ENCODE measurements at places on chromosomes 1 and 21.

- DNase-seq = no peak
Measured at GRCh38 chr1:230878591-230878990, 10.3 kb upstream of the C1orf198 start.

GRCh38 chr1:35220976-35221375, 28.0 kb upstream of the SFPQ start:
- no peak for DNase-seq

GRCh38 chr1:160367934-160368923, 1.4 kb downstream of the NHLH1 start:
- DNase-seq = no peak

DNA sequence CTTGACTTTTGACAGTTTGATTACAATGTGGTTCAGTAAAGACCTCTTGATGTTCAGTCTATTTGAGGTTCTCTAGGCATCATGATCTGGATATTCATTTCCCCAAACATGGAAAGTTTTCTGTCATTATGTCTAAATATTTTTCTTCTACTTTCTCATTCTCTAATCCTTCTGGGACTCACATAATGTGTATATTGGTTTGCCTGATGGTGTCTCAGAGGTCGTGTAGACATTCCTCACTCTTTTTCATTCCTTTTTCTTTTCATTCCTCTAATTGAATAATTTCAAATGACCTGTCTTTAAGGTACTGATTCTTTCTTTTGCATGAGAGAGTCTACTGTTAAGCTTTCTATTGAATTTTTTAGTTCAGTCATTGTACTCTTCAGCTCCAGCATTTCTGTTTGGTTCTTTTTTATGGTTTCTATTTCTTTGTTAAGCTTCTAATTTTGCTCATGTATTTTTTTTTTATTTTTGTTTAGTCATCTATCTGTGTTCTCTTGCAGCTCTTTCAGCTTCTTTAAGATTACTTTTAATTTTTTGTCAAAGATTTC, 158.4 kb downstream of the GDAP2 start:
- no peak for DNase-seq

DNA sequence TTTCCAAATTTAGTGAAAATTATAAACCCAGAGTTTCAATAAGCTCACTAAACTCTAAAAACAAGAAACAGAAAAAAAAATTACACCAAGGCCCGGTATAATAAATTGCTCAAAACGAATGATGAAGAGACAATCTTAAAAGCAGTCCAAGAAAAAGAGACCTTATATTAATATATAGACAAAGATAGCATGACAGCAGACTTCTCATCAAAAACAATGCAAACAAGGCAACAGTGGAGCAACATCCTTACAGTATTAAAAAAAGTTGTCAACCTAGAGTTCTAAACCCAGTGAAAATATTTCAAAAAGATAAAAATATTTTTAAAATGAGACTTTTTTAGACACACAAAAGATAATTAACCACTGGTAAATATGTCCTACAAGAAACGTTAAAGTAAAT, 46.7 kb downstream of the KIFAP3 start:
- DNase-seq = no peak

GRCh38 chr1:203025686-203026030, 633 bp upstream of the PPFIA4 start:
- DNase-seq = no peak

- no peak for DNase-seq
Measured at GRCh38 chr1:7346600-7347570, 424.2 kb upstream of the VAMP3 start.

DNA sequence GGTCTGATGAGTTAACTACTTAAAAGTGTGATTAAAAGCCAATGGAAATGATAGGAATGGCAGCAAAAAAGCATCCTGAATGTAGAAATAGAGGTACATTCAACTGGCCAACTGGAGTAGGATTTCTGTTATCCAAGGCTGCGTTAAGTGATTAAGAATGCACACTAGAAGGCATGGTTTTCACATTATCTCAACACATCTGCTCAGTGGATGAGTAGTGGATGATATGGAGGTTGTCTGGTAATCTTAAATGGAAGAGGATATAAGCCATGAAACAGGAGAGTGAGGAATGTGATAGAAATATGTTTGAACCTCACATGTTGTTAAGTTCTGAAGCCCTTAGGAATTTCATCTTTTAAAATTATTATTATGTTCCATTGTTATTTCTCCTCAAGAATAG, 839.9 kb downstream of the USP25 start:
- no peak for DNase-seq

GRCh38 chr1:99619583-99619982, 26.3 kb upstream of the PALMD start:
- no peak for DNase-seq

GRCh38 chr21:29423099-29423870, 124.6 kb downstream of the BACH1 start:
- DNase-seq = no peak

GRCh38 chr1:233294913-233295236, 650 bp downstream of the PCNX2 start:
- peak; percentile 70 for DNase-seq

- DNase-seq = no peak
Measured at GRCh38 chr1:171984850-171985485, 143.7 kb downstream of the DNM3 start.

GRCh38 chr1:94271373-94271772, 34.0 kb upstream of the ARHGAP29 start:
- DNase-seq = no peak

DNA sequence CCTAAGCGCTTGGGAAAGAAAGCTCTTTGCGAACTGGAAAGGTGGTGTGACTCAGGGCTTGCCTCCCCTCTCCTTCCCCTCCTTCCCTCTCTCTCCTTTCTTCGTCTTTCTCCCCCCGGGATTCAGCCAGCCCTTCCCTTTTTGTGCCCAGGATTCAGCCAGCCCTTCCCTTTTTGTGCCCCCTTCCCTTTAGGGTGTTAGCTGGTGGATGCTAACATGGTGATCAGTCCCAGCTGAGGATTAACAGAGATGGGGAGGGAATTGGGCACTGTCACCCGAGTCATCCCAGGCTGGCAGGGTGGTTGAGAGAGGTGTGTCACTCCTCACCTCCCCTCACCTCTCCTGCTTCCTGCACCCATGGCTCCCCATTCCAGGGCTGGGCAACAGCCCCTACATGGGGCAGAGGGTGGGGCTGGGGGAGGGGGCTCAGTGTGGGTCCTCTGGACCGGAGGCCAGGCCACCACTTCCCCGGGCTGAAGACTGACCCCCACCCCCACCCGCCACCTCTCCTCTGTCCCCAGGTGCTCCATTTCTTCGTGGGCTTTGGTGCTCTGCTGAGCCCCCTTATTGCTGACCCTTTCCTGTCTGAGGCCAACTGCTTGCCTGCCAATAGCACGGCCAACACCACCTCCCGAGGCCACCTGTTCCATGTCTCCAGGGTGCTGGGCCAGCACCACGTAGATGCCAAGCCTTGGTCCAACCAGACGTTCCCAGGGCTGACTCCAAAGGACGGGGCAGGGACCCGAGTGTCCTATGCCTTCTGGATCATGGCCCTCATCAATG, 51.5 kb downstream of the ELK4 start:
- DNase-seq = no peak

DNA sequence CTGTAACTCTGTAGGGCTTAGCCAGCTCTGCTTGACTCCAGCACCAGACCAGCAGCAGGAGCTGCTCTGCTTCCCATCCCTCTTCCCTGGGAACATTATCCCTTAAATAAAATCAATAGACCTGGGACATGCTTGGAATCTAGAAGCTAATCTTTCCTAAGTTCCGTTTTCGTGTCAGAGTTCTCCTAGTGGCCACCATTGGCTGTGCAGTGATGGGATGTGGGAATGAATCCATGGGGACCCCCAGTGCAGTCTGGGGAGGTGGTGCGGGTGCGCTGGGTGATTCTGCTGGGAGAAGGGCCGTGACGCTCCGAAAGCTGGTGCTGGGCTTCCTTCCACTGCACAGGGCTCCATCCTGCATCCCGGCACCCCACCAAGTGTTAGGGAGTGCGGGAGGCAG, 202.7 kb downstream of the CAMTA1 start:
- DNase-seq = no peak

GRCh38 chr1:91651661-91652071, 151.0 kb downstream of the CDC7 start:
- no peak for DNase-seq

Data from iPS DF 19.7 (cell line).